ENCODE measurements at places on chromosomes 6 and 20. TPM values are rescaled to one million over a fixed set of nuclear protein-coding genes. Genes with fewer than 3 reads are reported as not detected.
A peak's percentile ranks its signal among the peaks of the same experiment; 100 is the strongest.

DNA sequence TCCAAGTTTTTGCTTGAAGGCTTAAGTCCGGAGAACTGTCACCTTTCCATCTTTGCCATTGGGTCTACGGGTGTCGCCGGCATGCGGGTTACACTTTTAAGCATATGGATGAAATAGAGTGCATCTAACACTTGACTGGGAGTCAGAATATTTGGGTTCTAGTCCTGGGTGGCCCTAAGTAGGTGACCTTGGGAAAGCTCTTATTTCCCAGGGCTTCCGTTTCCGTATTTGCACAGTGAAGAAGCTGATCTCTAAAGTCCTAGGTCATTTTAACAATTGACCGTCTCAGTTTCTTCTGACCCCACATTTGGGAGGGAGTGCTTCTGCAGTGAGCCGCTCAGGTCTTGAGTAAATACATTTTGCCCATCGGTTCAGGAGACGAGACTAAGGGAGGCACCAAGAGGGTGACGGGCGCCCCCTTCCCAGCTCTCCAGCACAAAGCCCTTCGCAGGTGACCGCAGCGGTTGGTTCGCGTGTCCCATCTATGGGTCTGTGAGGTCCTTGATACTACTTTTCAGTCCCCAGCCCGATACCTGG is 651 bp upstream of the BLTP3A start:
- peak; percentile 54 for DNase-seq

- DNase-seq, result no peak
Measured at GRCh38 chr20:23613676-23614075, 8.0 kb upstream of the CST9 start.

- no peak for DNase-seq
Measured at GRCh38 chr6:83309344-83309743, 116.2 kb downstream of the RWDD2A start.

GRCh38 chr20:57069442-57069841 is 197.0 kb downstream of the BMP7 start:
- no peak for DNase-seq

GRCh38 chr20:4090756-4091489 is 75.6 kb upstream of the RNF24 start:
- DNase-seq, result no peak

GRCh38 chr20:58405504-58406291 is 16.7 kb downstream of the VAPB start:
- no peak for DNase-seq

GRCh38 chr6:143647191-143647590 is 30.6 kb upstream of the PHACTR2 start:
- DNase-seq, result no peak

DNA sequence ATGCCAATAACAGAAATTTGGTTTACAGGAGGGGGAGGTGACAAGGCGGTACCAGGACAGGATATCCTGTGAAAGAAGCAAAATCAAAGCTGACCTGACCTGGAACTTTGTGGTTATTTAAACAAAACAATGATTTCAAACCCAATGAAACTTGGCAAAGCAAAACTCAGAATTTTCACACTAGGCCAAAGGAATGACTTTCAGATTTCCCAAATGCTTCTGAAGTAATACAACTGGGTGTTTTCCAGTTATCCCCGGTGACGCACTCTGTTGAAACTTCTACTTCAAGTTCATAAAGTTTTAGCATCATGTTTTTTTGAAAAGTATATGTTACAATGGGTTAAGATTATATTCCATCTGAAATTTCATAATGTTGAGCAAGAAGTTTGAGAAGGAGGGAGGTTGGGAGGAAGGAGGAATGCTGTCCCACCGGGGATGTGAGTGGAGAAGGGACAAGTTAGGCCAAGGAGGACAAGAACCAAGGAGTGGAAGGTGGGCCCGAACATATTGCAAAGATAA is 78.1 kb upstream of the TRAF3IP2 start:
- DNase-seq, result no peak

DNA sequence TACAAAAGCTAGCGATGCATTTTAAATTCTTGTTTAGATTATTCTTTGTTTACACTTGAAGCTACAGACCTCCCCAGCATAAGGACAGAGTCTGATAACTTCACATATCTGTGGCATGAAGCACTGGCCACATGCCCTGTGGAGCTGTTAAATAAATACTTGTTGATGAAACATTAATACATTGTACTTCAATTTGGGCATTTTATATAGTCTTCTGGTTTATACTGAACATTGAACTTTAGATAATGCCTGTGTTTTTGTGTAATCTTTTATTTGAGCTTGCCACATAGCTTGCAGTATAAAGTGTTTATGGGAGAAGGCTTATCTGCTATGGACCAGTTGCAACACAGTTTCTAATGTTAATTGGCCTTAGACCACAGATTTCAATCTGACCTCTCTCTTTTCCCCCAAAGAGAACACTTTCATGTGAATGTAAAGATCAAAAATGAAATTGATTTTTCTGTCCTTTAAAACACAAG is 48.2 kb downstream of the FRK start:
- peak; percentile 84 for DNase-seq

GRCh38 chr6:139857143-139857542 is 482.7 kb upstream of the CITED2 start:
- DNase-seq, result no peak

DNA sequence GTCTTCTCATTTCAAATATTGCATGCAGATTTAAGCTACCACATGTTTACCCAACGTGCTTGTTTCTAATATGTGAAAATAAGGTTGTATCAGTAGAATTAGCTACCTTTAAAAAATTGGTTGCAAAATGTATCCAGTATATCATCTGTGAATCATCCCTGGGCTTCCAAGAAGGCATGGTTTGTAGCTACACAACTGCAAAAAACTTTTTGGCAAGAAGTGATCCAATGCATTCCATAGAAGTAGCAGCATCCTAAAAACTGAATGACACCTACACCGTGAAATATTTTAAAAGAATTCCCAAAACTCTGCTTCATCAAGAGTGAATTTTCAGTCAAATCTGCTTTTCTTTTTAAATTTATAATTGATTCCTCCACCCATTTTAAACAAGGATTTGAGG is 89.1 kb downstream of the AIG1 start:
- DNase-seq, result no peak

DNA sequence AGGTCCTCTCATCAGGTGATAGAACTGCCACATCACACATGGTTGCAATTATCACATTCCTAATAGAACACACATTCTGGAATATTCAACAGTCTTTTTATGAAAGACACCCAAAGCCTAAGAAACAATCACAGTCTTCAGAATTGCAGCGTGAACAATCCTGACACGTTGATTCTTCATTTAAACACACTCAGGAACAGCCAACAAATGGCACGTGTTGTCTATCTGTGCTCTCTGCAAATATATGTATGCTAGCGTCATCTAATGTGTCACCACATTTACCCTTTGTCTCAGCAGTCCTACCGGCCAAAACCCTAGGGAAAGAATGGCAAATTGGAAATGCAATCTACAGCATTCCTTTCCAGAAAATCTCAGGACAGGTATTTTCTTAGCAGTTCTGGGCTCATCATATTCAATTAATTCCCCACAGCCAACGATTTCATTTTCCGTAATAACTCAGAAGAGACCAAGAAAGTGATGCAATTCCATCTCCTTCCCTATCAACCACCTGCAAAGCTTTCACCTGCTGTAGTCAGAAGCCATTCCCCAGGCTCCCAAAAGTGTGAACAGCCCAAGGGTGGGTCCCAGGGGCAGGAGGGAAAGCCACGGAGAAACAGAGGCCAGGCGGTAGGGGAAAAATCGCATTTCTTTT is 280.3 kb upstream of the JARID2 start:
- DNase-seq, result no peak

DNA sequence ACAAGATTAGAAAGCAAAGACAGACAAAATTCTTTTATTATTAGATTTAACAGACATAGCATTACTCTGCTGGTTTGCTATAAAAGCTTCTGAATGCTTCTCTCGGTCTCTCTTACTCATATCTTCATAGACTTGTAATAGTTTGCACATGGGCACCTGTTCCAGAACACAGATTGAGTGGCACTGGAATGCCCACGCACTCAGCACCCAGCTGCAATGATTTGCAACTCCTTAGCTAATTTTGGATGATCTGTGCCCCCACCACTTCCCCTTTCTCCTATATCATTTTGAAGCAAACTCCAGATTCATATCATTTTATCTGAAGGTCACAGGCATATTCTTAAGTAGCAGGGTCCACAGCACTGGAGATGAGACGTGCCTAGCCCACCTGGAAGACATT is 148.8 kb downstream of the CFAP61 start:
- DNase-seq, result no peak

DNA sequence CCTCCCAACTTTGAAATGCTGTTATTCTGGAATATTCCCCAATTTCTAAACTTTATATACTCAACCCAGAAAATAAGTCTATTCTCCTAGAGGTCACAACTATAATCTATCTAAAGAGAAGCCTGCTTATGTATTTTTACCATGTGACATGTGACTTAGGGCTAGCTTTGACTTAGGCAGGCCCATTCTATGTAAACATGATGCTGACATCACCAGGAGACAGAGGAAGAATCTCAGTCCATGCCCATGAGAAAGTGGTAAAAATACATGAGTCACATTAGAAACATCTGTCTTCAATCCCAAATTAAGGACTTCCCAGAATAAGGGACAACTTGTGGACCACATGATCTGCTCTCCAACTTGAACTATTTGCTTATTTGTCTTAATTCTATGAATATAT is 113.6 kb upstream of the ID4 start:
- DNase-seq, result no peak

GRCh38 chr20:62219992-62220665 is at the start of gene HRH3:
Gene HRH3, minus strand, starts transcription at chr20:62220278. Its CDS starts 308 bp downstream, at chr20:62219970.
- DNase-seq, result peak; percentile 27

GRCh38 chr20:20743511-20744169 is 31.2 kb upstream of the RALGAPA2 start:
- DNase-seq, result peak; percentile 41

DNA sequence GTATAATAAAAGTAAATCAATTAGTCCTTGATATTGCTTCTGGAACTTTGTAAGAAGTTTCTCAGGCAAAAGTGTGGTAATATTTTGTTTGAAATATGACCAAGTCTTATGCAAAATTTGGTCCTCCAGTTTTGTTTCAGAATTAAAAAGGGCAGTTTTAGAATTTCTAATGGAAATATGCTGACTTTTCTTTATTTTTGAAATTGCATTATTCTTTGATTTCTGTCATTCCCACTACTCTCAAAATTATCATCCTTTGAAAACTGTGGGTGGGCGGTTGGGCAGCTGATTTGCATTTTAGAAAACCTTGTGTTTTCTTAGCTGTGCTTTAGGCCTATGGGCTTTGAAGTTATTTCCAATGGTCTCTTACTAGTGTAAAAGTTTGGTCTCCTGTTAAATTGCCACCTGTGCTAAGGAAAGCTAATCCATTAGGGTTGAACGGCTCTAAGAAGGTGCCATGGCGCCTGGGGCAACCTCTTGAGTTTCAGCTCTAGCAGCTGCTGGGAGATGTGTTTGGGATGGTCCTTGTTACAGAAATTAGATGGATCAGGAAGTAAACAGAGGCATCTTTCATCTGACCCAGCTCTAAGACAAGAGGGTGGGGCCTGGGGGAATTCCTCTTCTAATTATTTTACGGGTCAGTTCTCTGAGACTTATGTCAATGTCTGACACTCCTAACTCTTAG is 880.8 kb upstream of the SLC35B3 start:
- no peak for DNase-seq

DNA sequence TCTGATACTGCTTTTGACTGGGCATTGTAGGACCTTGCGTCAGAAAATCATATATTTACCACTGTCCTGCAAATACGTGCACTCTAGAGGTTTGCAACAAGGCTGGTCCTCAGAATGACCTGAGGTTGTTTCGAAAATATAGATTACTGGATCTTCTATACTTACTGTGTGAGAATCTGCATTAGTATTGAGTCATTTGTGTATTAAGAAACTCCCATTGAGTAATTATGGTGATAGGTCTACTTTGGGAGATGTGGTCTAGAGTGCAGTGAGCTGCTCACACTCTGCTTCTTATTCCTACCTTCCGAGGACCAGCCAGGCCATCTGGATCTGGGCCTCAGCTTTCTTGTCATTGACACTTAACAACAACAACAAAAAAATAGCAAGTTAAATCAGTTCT is 9.6 kb downstream of the KLHL32 start:
- DNase-seq, result no peak

XKR7 gene
- polyA plus RNA-seq, result 0.37 TPM

WFDC10B gene
- polyA plus RNA-seq, result not detected

TUBB2B gene
- polyA plus RNA-seq, result 3.4 TPM

BPI gene
- polyA plus RNA-seq, result 0.27 TPM

SLC4A11 gene
- polyA plus RNA-seq, result 0.57 TPM

TPX2 gene
- polyA plus RNA-seq, result 2.5 TPM

BPIFB1 gene
- polyA plus RNA-seq, result not detected

APCDD1L gene
- 0.46 TPM for polyA plus RNA-seq

Data from small intestine (tissue), 16 donors.